SK-MEL-5 (cell line): ENCODE measurements at places on chromosomes 2 and 18. TPM values are rescaled to one million over a fixed set of nuclear protein-coding genes. Genes with fewer than 3 reads are reported as not detected.

DNA sequence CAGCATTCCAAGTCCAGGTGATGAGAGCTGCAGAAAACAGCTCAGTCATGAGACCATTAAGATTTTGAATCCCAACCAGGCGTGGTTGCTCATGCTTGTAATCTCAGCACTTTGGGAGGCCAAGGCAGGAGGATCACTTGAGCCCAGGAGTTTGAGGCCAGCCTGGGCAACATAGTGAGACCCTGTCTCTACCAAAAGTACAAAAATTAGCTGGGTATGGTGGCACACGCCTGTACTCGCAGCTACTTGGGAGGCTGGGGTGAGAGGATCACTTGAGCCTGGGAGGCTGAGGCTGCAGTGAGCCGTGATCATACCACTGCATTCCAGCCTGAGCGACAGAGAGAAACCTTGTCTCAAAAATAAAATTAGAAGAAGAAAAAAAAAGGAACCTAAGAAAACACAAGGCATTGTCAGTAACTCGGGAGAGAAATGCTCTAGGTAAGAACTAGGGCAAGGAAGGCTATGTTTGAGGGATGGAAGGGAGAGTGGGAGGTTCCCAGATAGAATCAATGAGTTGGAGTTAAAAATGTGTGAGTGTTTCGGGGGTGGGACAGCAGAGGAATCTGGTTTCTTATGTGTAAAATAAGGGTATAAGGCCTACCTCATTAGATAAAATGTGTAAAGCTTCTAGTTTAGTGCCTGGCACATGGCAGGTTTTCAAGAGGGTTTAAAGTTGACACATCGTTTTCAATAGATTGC, 23.3 kb upstream of the MTA3 start:
- no peak for DNase-seq

DNA sequence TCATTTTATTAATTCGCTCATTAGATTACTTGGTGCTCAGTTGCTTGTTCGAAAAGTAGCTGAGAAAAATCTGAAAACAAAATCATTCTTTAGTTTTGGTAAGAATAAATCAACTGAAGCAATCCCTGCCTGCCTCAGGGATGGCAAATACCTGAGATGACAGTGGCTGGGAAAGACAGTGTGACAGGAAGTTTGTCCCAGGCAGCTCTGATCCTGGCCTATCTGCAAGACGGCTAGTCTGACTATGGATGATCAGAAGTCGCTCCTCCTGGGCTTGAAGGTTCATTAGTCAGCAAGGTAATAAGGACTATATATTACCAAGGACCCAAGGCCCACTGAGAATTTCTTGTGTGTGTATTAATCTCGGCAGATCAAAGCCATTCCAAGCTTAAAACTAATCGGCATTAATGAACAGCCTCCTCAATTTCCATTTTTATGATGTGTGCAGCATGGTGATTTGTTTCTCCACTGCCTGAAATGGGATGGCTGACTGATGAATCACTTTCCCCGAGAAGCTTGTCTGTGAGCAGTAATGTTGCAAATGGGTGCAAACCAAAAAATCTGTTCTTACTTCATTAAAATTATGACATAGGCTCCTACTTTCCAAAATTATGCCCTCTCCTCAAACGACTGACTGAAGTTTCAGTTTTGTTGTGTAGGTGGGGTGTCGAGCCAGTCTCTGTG, 199.9 kb downstream of the ACTR3 start:
- DNase-seq: no peak

GRCh38 chr2:211035548-211036185, 479.3 kb downstream of the CPS1 start:
- peak; percentile 70 for DNase-seq

DNA sequence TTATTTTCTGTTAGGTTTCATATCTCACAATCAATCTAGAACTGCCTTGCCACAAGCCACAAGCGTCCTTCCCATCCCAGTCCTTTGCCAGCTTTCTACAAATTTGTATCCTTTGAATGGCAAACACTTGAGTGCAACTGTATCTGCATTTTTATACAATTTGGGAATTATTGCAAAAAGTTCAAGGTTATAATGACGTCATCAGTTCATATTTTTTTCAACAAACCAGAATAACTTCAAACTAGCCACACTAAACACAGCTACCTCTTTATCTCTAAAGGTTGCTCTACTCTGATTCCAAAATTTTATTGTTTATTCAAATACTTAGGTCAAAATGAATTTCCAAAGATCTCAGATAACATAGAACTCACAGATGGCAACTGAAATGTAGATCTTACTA, 877.1 kb downstream of the TMEM182 start:
- DNase-seq: no peak

- no peak for DNase-seq
These were observed 1460.3 kb downstream of the SUCLG1 start for GRCh38 chr2:82998781-82999180.

GRCh38 chr2:70984576-70985282, 6.3 kb downstream of the ANKRD53 start:
- peak; percentile 81 for DNase-seq

GRCh38 chr2:103249462-103249861, 487.6 kb downstream of the TMEM182 start:
- DNase-seq: no peak

GRCh38 chr2:176542476-176542875, 273.2 kb downstream of the MTX2 start:
- no peak for DNase-seq

DNA sequence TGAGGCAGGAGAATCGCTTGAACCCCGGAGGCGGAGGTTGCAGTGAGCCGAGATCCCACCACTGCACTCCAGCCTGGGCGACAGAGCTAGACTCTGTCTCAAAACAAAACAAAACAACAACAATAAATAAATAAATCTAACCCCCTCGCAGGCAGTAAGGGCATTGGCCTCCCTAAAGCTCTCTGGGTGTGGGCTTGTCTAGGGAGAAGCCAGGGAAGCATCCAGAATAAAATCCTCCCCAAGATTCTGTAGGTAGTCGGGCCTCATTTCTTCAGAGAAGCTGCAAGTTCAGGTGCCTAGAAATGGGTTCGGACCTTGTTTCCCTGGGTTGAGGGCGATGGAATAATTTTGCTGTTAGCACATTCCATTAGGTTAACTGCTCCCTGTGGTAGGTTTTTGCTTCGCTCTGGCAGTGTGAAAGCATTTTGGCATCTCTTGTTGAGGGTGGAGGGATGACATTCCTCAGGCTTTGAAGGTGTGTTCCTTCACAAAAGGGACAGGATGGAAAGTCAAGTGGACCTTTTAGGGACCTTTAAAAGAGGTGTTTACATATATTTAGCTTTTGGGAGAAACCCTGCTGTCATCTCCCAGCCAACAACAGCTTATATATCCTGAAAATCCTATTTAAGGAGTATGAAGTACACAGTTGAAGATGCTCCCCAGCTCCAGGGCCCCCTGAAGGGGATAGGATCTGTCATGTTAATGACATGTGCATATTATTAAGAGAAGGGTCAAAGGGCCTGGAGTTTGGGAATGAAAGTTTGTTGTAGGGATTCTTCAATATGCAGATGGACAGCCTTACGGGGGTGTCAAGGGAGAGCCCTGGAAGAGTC, 17.7 kb downstream of the MYCN start:
- DNase-seq: no peak

DNA sequence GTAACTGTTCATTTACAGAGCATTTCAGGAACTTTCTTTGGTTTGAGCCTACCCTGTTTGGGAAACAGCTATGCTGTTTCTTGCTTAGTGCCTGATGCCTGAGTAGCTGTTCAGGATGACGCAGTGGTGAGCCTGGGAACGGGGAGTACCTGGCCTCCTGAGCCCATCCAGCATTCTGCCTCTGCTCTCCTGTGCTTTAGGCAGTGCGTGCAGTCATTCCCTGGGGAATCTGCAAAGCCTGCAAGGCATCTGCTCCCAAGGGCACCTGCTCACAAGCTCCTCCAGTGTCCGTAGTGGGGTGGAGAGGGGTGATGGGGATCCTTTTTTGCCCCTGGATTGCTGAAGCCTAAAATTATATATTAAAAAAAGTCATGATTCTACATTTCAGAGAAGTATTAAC, 68.8 kb downstream of the RAPGEF4 start:
- DNase-seq: no peak

GRCh38 chr2:140947236-140947635, 1183.6 kb downstream of the LRP1B start:
- DNase-seq: no peak

DNA sequence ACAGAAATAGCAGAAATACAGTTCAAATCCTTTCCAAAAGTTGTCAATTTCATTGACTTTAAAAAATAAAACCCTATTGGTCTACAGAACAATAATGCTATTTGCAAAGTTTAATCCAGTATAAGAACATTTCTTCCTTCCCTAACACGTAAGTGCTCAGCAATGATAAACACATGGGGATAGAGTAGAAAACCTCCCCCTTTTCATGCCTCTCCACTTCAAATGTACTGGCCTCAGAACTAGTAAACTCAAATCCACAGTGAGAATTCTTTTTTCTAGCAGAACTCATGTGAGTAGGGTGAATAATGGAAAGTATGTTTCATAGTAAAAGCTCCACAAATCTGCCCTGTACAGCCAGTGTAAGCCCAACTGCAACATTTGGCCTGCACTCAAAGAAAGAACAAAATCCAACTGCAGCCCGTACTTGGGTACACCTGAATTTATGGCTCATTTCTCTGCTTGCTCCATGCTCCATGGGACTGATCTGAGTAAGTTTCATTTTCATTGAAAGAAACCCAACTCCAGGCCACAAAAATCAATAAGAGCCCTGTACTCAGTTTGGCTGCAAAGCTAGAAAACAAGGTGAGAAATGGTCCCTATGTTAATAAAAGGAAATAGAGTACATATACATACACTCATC, 115.0 kb upstream of the RMDN2 start:
- no peak for DNase-seq

- peak; percentile 94 for DNase-seq
These were observed 3.1 kb downstream of the GYPC start for GRCh38 chr2:126658905-126659561.

DNA sequence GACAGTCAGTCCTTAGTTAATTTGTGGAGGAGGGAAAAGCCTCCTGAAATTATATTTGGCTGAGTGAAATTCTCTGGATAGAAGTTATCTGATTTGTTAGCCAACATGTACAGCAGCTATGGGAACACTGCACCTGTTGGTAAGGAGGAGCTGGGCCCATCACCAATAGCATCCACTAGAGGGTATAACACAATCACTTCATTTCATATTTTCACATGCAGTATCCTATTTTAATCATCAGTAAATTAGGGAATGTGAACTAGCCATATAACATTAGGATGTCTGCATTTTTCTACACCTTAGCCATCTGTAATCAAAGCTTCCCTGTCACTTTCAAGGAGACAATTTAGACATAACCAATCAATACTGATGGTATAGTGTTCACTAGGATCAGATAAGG, 818.4 kb upstream of the CDH2 start:
- DNase-seq: no peak

DNA sequence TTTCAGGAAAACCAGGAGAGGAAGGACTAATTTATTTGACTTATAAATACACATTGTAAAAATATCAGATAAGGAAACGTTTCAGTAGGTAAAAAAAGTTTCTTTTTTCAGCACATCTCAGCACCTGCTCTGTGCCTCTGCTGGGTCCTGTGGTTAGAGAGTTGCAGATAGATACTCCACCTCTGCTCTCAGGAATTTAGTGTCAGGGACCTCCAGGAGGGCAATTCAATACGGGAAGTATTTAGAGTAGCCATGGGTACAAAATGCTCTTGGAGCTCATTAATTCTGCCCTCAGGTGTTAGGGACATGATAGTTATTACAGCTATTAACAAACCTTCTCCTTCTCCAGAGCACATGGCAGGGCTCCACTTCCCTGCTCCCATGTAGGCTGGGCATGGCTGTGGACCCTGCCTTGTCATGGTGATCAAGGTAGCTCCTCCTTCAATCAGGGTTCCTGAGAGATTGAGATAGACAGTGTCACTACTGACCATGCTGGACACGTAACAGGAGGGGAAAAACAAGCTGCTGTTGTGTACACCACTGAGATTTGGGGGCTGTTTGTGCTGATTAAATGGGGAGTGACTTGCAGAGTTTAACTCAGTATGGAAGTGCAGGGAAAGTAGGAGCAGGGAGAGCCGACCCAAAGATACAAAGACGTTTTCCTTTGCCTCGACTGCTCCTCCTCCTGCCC, 185.6 kb upstream of the COPS8 start:
- DNase-seq: no peak

- no peak for DNase-seq
These were observed 45.6 kb upstream of the ITGB6 start for GRCh38 chr2:160245614-160246155.

DNA sequence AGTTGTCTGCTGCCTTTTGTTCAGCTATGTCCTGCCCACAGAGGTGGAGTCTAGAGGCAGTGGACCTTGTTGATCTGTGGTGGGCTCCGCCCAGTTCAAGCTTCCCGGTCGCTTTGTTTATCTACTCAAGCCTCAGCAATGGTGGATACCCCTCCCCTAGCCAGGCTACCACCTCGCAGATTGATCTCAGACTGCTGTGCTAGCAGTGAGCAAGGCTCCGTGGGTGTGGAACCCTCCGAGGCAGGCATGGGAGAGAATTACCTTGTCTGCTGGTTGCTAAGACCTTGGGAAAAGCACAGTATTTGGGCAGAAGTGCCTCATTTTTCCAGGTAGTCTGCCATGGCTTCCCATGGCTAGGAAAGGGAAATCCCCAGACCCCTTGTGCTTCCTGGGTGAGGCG, 146.0 kb downstream of the KCNJ3 start:
- DNase-seq: no peak

DNA sequence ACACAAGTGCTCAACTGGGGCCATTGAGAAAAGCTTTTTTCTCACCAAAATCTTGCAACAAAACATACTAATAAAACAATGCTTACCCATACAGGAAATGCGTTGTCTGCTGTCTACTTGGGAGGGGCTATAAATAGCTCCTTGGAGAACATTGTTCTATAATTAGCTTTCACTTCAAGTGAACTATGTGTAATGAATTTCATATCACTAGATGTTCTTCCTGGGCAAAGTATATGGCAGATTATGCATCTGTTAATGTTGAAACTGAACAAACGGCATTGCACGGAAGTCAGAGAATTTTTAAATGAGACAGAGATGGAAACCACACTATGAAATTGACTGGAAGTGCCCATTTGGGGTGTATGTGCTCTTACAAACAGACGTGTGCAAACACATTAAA, 6.4 kb upstream of the NPAS2 start:
- no peak for DNase-seq

- DNase-seq: no peak
These were observed 121.8 kb downstream of the CTIF start for GRCh38 chr18:48660346-48661228.

GRCh38 chr2:191048073-191048472, 34.1 kb upstream of the STAT1 start:
- no peak for DNase-seq

GRCh38 chr18:35289293-35289692, 736 bp downstream of the ZSCAN30 start:
- no peak for DNase-seq

GRCh38 chr2:139078376-139078775, 298.2 kb upstream of the NXPH2 start:
- no peak for DNase-seq

GRCh38 chr2:105786231-105787230, 41.8 kb downstream of the NCK2 start:
- DNase-seq: no peak

C18orf32 gene
- total RNA-seq: 41.9 and 44.7 TPM in 2 replicates

AKAIN1 gene
- total RNA-seq: not detected in 2 replicates

GPBAR1 gene
- total RNA-seq: not detected in 2 replicates

LBH gene
- total RNA-seq: 14.4 and 20.1 TPM in 2 replicates

GPR17 gene
- total RNA-seq: not detected in 2 replicates

FLACC1 gene
- total RNA-seq: 0.85 and 2.4 TPM in 2 replicates

DYSF gene
- total RNA-seq: 0.50 and 0.56 TPM in 2 replicates

MATN3 gene
- 0.34 TPM in 1 of 2 replicates, not detected in the other for total RNA-seq

CDKL4 gene
- total RNA-seq: 0.67 and 0.95 TPM in 2 replicates
